ENCODE measurements at places on chromosomes 12 and 14. TPM values are rescaled to one million over a fixed set of nuclear protein-coding genes. Genes with fewer than 3 reads are reported as not detected.

Gene DCN
- 441 TPM for total RNA-seq

Gene SLC25A21
- total RNA-seq = not detected

Gene SLC39A5
- total RNA-seq = not detected

Gene EGLN3
- 0.22 TPM for total RNA-seq

Gene NUDT14
- 6.3 TPM for total RNA-seq

Gene CLEC14A
- not detected for total RNA-seq

Gene IAPP
- not detected for total RNA-seq

Gene PMCH
- not detected for total RNA-seq

Gene HOXC6
- total RNA-seq = 4.9 TPM

Gene RNFT2
- total RNA-seq = not detected

Gene GPRC5D
- total RNA-seq = not detected

Gene ARL1
- total RNA-seq = 92.6 TPM

Gene TMTC2
- 3.5 TPM for total RNA-seq

Gene AQP6
- total RNA-seq = not detected

Gene KANSL2
- total RNA-seq = 44.4 TPM

Gene DMAC2L
- total RNA-seq = 4.4 TPM

Gene PIWIL1
- not detected for total RNA-seq

Gene GOLGA5
- 56.4 TPM for total RNA-seq

Gene DAO
- total RNA-seq = not detected

Gene GLS2
- total RNA-seq = not detected

Gene CCDC38
- total RNA-seq = under 0.01 TPM

Gene MANSC1
- 2.5 TPM for total RNA-seq

Gene KRT74
- not detected for total RNA-seq

Gene EPYC
- total RNA-seq = not detected

Gene IFNG
- total RNA-seq = not detected

Gene GPR132
- not detected for total RNA-seq

Gene BMP4
- total RNA-seq = not detected

Gene TGFB3
- 3.9 TPM for total RNA-seq

Gene CISTR
- not detected for total RNA-seq

Gene PSMA6
- 171 TPM for total RNA-seq

Gene TAS2R50
- total RNA-seq = not detected

Gene LAG3
- total RNA-seq = not detected

Gene COQ10A
- 8.2 TPM for total RNA-seq

Gene PLXNC1
- total RNA-seq = 2.1 TPM

Gene SPX
- total RNA-seq = 0.63 TPM

Gene GTF2H3
- 38.7 TPM for total RNA-seq

Gene RNU4-1
- total RNA-seq = not detected

Gene TMEM253
- not detected for total RNA-seq

Gene BLTP3B
- 26.2 TPM for total RNA-seq

Gene MYH6
- total RNA-seq = not detected

Gene TNS2
- total RNA-seq = 48.6 TPM

Gene ADIPOR2
- 18.8 TPM for total RNA-seq

Gene ATXN3
- total RNA-seq = 75.6 TPM

Gene FIGNL2
- 0.32 TPM for total RNA-seq

Gene DEPDC4
- total RNA-seq = 0.13 TPM

Gene GPR68
- total RNA-seq = 10.6 TPM

Gene PIK3C2G
- total RNA-seq = not detected

Gene LTBR
- total RNA-seq = 147 TPM

Gene ARMH4
- 3.3 TPM for total RNA-seq

Gene CCDC198
- total RNA-seq = not detected

Gene RFX4
- total RNA-seq = not detected

Gene KRT71
- not detected for total RNA-seq

Gene IL31
- not detected for total RNA-seq

Gene SLC6A13
- not detected for total RNA-seq

Gene ACOT6
- not detected for total RNA-seq

Measured in GM23248 (cell line).